ENCODE measurements at places on chromosomes 16 and 17. TPM values are rescaled to one million over a fixed set of nuclear protein-coding genes. Genes with fewer than 3 reads are reported as not detected.

Gene MIEN1
- 42.1 TPM for total RNA-seq

Gene MYH1
- not detected for total RNA-seq

Gene TMEM114
- total RNA-seq: not detected

Gene PTX4
- not detected for total RNA-seq

Gene RAB26
- 1.0 TPM for total RNA-seq

Gene DNAAF8
- 0.56 TPM for total RNA-seq

Measured in MCF 10A (cell line).